Stimulated activated CD8-positive, alpha-beta memory T cell treated with anti-CD3 and anti-CD28 coated beads, Interleukin-7, amount 100 ng/mL, for 1 hour (primary cell): ENCODE measurements at places on chromosomes 2 and 18.

GRCh38 chr2:2859164-2859563, 518.5 kb downstream of the EIPR1 start:
- DNase-seq = no peak

GRCh38 chr2:122831649-122832048, 1076.2 kb downstream of the TSN start:
- DNase-seq = no peak

DNA sequence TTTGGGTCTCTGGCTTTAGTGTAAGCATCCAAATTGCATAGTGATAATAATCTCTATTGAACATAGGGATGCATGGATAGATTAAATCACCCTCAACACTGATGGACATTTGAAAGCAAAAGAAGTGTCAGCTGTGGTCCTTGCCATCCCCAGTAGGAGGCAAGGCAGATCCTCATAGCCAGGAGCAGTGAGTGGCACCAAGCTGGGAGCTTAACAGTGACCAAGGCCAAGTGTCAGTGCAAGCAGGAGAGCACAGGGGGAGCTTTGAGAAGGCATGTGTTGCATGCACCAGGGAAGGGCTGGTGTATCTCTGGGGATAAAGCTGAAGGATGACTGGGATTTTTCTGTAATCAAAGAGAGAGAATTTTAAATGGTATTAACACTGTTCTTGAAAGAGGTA, 14.7 kb downstream of the SLC14A1 start:
- no peak for DNase-seq

GRCh38 chr2:119463990-119464389, 32.3 kb downstream of the TMEM37 start:
- no peak for DNase-seq

GRCh38 chr2:160418398-160418765, 75.2 kb downstream of the RBMS1 start:
- no peak for DNase-seq

DNA sequence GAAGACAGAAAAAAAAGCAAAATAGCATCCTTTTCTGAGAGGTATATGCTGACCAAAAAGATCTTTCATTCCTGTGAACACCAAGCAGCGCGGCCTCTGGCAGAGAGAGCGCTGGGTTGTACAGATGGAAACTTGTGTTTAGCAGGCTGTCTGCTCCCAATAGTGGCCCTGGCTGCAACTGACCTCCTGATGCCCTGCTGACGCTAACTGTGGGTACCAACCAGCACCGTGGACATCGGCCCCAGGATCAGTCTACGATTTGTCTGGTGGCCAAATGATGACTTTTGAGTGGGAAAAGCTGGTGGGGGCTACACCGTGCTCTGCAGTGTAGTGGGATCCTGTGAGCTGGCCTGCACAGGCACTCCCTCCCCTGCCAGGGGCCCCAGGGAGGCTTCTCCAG, 15.7 kb downstream of the COA5 start:
- no peak for DNase-seq

GRCh38 chr2:130252880-130253645, 54.8 kb upstream of the TUBA3E start:
- DNase-seq = no peak

GRCh38 chr2:148165975-148166374, 145.1 kb downstream of the MBD5 start:
- DNase-seq = no peak

- DNase-seq = no peak
Measured at GRCh38 chr2:172790404-172790803, 54.8 kb downstream of the RAPGEF4 start.

- DNase-seq = no peak
Measured at GRCh38 chr2:95345081-95345562, 48.0 kb downstream of the KCNIP3 start.

GRCh38 chr18:11500153-11501122, 109.0 kb upstream of the SLC35G4 start:
- no peak for DNase-seq

GRCh38 chr18:22337306-22337705, 80.4 kb downstream of the CTAGE1 start:
- no peak for DNase-seq

- no peak for DNase-seq
Measured at GRCh38 chr18:56637711-56638231, 621 bp downstream of the TXNL1 start.

DNA sequence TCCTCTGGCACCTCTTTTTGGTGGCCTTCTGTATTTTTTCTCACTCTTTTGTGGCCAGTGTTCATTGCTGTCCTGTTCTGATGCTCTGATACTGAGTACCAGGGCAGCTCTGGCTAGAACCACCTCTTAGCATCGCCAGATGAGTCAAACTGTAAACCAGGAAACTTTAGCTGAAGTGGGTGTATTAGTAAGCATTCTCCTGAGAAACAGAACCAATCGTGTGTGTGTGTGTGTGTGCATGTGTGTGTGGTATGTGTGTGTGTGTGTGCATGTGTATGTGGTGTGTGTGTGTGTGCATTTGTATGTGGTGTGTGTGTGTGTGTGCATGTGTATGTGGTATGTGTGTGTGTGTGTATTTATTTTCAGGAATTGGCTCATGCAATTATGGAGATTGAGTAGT, 166.3 kb upstream of the SKOR2 start:
- no peak for DNase-seq
